ENCODE measurements at places on chromosomes 7 and 10.

DNA sequence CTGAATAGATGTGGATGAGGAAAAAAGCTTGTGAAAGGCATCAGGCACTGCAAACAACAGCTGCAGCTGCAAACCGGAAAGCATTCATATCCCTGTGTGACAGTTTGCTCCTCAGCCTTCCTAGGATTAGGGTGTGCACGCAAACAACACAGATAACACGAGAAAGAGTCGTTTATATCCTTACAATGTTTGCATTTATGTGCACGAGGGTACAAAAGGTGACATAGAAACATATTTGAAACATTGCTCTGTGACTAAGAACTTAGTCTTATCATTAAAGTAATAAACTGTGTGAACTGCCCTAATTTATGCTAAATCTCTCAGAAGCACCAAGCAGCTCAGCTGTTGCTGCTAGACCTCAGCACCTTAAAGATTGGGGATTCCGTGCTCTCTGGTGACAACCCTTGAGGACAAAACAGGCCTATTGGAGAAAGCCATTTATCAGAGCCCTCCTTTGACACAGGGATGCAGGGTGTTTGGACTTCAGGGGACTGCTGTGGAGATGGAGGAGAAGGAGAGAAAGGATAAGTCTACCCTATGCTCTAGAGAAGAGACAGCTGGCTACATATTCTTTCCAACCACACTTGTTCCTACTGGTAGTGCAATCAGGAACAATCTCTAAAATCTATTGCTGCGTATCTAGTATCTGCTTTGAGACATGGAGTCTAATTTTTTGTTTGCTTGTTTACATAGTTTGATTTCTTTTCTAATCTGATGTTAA is 176.2 kb downstream of the GNAT3 start:
- DNase-seq, result no peak

DNA sequence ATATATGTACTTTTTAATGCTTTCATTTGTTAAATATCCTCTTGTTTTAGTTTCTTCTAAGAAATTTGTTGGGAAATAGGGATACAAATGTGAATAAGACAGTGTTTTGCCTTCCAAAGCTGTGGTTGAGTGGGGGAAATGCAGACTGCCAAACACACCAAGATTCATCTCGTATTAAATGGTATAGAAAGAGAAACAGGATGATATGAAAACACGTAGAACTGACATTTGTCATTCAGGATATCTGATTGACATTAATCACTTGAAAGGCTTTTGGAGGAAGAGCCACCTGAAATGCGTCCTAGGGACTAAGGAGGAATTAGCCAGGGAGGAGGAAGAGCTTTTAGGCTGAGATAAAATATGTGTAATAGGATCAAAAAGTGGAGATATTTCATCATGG is 287.4 kb upstream of the SEMA3C start:
- no peak for DNase-seq

- no peak for DNase-seq
Measured at GRCh38 chr10:11448190-11448544, 163.3 kb downstream of the USP6NL start.

DNA sequence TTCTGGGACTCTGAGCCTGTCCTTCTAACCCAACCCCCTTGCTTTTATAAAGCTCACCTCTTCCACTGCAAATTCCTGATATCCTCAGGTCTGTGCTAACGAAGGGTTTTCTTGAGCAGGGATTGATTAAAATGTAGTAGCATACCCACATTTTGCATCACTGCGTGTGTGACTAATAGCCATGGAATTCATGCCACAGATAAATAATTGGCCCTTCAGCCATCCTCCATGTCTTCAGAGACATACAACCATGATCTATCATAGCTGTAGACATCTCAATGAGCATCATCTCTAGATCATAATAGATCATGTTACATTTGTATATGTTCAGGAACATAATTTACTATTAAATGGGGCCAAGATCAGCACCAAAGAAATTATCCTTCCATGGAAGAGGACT is 990.3 kb downstream of the KCNMA1 start:
- no peak for DNase-seq

DNA sequence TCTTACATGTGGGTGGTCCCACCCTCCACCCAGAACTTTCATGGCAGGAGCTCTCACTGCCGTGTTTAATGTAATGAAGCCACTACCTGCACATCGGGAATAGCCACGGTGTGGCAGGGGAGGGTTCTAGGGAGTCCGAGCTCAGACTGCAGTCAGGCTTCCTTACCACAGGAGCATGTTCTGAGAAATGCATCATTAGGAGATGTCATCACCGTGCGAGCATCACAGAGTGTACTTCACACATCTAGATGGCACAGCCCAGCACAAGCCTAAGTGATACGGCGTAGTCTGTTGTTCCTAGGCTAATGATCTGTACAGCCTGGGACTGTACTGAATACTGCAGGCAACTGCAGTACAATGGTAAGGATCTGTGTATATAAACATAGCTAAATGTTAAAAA is 153.0 kb upstream of the LANCL2 start:
- DNase-seq, result no peak

DNA sequence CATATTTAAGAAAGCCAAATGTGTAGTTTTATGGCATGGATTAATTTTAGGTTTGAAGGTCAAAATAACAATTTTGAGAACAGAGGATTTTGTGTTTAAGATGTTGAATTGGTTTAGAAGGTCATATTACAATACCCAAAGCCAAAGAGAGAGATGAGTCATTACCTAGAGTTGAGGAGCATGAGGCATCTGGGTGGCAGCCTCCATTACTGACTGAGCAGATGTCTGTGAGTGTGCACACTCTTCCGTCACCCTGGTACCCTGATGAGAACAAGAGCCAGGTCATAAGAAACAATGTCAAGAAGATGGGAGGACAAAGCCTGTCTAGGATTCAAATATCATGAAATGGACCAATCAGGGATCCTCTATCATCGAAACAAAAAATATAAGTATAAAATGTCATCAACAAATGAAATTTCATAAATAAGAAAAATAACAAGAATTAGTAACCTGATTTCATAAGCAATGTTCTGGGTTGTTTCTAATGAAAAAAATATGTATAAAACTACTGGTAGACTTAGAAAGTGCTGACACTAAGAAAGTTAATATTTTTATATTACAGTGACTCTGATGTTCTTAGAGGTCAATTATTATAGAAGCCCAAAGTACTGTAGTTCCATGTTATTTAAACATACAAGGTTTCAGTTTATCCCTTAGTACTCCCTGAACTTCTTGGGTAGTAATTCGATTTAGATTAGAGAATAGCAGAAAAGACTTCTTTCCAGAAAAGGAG is 20.0 kb downstream of the CUBN start:
- DNase-seq, result no peak

GRCh38 chr10:12455766-12456165 is 106.4 kb downstream of the CAMK1D start:
- no peak for DNase-seq

DNA sequence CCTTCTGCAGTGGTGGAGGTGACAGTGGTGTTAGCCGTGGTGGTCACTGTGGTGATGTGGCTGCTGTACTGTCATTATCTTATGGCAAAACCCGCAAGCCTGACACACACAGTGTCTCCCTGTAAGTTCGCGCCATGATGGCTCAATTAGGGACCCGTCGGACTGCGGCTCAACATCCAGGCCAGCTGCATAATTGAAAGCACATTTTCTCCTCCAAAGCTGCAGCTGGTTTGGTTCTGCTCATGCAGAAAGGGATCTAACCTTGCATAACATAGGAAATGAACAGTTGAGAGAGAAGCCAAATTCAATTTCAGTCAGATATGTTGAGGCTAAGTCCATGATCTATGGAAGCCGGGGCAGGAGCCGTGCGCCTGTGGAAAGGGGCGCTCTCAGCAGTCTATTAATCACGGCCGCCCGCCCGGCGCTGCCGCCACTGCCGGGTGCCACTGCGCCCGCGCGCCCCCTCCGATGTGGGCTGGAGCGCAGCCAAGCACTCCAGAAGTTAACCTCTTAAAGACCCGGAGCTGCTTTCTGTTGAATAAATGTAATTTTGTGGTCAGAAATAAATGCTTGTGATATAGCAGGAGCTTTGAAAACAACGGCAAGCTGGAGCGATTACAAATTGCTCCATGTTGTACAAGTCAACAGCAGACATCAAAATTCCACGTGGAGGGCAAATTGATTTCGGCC is 227.7 kb downstream of the CUX1 start:
- no peak for DNase-seq

- no peak for DNase-seq
Measured at GRCh38 chr10:11245095-11245479, 227.4 kb downstream of the CELF2 start.

GRCh38 chr7:907158-907980 is 31.0 kb downstream of the GET4 start:
- no peak for DNase-seq

DNA sequence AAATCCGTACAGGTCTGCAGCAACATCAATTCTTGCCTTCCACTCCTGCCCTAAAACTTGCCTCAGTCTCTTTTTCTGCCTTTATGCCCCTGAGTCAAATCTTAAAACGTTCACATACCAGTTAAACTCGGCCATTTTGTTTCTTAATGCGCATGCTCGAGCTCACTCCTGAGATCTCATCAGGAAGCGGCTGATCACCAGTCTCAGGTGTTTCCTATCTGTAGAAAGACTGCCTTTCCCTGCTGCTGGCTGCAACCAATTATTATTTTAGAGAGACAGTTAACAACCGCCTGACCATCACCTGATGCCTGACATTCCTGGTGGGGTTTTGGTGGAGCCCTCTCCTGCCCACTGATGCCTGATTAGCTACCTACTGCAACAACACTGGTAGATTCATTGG is 70.2 kb upstream of the TMEM140 start:
- DNase-seq, result no peak

DNA sequence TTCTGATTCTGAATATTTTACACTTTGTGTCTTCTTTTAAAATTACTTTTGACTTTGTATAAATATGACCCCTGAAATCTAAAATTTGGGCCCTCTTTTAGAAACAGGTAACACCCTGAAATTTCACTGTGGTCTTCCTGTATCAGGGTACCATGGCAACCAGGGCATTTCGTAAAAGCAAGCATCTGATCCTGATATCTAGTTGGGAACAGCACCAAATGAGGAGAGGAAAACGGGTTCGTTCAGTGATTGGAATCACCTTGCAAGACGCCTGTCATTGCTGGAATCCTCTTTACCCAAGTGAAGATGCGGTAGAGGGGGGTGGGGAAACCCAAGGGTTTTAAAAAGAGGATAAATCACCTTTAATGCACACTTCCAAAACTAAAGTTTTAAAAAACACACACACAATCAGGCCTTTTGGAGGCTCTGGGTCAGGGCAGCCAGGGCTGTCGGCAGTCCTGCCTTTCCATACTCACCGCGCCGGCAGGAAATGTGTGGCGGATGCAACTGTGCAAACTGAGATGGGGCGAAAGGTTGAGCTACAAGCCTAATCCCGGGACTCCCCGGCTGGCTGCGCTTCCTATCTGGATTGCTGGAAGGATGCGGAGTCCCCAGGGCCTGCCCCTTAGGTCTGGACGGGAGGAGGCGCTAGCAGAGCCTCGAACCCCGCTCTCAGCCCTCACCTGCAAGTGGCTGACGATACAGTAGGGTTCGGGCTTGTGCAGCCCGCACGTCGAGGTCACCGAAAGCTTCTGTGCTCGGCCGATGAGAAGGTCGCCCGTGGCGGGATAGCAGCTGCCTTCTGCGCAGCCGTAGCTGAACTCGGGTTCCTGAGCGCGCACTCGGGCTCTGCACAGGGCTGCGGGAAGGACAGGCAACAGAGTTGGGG is 1.8 kb downstream of the LAMB1 start:
- DNase-seq, result no peak

GRCh38 chr10:89426230-89426868 is 12.0 kb downstream of the IFIT5 start:
- no peak for DNase-seq

DNA sequence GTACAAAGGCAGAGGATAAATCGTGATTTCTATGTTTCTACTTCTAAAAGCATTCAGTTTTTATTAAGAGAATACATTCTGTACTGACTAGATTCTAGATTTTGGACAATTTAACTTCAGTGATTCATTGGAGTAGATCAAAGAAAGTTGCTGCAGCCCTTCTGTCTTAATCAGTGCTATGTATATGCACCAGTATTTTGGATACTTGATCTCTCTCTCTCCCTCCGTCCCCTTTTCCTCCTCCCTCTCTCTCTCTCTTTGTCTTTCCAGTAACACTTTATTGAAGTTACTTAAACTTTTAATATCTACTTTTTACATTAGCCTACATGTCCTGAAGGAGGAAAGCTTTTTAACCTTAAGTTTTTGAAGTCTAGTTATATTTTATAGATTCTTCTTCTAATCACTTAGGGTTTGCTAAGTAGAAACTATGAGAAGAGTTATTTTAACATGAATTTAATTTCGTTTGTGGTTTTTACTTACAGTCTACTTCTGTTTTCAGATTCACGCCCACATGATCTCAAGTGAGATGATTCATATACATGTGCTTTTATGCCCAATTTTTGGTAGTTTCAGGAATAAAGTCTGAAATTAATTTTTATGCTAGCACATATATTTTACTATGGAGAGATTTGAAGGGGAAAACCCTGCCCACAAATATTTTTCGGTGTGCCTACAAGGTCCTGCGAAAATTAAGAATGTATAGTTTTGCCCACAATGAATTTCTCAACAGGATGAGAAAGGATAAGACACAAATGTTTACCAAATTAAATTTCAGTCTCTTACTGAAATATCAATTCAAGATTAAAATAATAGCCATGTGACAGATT is 9.1 kb downstream of the MDFIC start:
- no peak for DNase-seq

DNA sequence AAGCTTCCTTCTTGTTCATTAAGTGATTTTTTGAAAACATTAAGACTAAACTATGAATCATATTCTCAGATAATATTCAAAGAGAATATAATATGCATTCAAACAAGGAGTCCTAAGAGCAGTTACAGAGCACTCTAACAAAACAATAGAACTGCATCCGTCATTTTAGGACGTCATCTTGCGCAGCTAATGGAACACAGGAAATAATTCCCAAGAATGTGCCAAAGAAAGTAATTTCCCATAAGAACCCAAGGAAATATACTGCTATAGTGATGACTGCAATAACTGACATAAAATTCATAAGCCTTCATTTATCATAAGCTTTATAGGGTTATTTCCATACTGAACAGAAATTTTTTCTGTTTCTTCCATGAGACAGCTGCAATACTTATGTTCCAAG is 28.3 kb upstream of the CASD1 start:
- no peak for DNase-seq

DNA sequence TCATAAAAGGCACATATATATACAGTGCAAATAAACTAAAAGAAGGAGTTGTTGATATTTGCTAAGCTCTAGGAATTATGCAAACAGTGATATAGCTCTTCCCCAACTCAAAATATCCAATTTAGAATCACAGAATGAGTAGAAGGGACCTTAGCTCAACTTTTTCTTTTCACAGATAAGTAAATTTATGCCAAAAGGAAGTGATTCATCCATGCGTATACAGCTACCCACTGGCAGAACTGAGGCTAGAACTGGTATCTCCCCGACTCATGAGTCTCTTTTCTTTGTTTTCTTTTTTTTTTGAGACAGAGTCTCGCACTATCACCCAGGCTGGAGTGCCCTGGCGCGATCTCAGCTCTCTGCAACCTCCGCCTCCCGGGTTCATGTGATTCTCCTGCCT is 54.2 kb upstream of the SVIL start:
- DNase-seq, result no peak

DNA sequence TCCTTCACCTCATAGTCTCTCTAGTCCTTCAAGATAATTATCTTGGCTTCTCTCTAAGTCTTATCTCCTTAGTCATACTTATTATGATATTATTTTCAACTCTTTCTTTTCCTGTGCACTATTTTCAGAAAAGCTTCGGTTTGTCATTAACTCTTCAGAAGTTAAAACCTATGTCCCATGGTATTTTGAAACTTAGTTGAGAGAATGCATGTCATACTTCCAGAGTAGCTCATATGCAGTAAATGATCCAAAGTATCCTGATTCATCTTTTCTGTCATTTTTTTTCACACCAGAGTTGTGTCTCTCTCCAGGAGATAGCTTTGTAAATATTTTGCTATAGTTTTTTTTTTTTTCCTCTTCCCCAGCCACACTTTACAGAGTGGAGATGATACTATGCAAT is 1008.6 kb downstream of the NRG3 start:
- no peak for DNase-seq
